Chondrocyte (in vitro differentiated cells): ENCODE measurements at places on chromosomes 1 and 21. TPM values are rescaled to one million over a fixed set of nuclear protein-coding genes. Genes with fewer than 3 reads are reported as not detected.

DNA sequence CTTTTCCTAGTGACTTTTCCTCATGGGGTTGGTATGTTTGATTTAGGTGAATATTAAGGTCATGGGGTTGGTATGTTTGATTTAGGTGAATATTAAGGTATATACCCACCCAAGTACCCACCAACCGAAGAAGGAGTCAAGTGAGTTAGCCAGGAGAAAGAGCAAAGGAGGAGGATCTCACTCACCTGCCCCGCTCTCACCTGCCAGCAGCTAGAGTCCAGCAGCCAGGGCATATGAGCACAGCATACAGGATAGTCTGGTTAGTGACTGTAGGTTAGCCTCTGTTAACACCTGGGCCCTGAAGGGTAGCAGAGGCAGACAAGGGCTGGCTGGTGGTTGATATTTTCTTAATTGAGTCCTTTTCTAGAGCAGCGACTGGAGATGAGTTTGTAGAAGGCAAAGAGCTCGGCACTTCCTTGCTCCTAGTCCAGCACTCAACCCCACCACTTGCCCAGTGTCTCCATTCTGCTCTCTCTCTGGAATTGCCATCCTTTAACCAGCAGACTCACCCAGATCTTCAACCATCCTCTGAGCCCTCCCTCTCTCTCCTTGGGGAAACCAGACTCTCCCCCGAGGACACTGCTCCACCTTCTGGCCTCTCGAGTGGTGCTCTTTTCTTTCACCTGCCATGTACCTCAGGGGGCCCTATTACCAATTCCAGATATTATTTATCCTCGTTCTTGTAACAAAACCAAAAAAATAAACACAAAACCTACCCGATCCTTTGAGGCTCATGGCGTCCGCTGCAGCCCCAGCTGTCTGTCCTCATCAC, 16.3 kb upstream of the DESI2 start:
- no peak overlapping the region for H3K27ac ChIP-seq
- no peak for DNase-seq
- H3K27me3 ChIP-seq, result peaks cover 2% of the 10 kb centered on the region

GRCh38 chr1:177307771-177308170, 137.0 kb downstream of the BRINP2 start:
- no peak overlapping the region for H3K4me3 ChIP-seq
- peaks cover 5% of the 10 kb centered on the region for H3K4me1 ChIP-seq
- peaks cover 45% of the 10 kb centered on the region for H3K27me3 ChIP-seq
- H3K27ac ChIP-seq, result no peak overlapping the region
- no peak for DNase-seq
- no peaks in the 10 kb centered on the region for H3K36me3 ChIP-seq

- no peak for DNase-seq
- no peak overlapping the region for H3K4me3 ChIP-seq
- peaks cover under 1% of the 10 kb centered on the region for H3K27me3 ChIP-seq
- H3K4me1 ChIP-seq, result peaks cover 15% of the 10 kb centered on the region
- H3K36me3 ChIP-seq, result no peaks in the 10 kb centered on the region
Observed at GRCh38 chr1:202311875-202312635, 29.7 kb downstream of the UBE2T start.

GRCh38 chr1:7422081-7422480, 349.0 kb upstream of the VAMP3 start:
- H3K36me3 ChIP-seq, result peaks cover 4% of the 10 kb centered on the region
- no peak overlapping the region for H3K4me3 ChIP-seq
- H3K27me3 ChIP-seq, result no peaks in the 10 kb centered on the region
- peaks cover 54% of the 10 kb centered on the region for H3K4me1 ChIP-seq

DNA sequence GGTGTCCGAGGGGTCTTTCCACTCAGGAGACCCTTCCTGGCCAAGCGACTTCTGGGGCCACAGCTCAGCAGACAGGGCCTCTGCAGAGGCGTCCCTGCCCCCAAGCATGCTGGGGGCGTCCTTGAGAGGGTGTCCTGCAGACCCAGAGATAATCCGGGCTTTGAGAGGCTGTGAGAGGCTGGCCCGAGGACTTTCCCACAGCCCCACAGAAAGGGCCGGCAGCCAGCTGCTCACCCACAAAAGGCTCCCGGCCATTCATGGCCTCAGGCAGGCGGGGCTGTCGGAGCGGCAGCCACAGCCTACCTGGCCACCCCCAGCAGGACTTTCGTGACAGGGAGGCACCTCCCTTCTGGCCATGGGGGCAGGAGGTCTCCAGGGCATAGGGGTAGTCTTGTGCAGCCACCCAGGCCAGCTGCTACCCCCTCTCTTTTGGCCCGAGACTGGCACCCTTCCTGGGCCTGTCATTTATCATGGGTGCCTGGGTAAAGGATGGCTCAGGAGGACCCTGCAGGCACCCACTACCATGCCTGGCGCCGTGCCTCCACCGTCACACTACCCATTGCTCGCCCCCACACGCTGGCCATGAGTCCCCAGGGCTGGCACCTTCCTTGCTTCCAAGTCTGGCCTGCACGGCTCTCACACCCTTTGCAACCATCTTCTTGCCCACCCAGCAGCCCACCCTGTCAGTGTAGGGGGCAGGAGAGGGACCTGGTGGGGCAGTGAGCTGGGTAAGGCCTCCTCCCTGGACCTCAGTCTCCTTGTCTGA, 11.1 kb upstream of the TNFRSF14 start:
- peaks cover 6% of the 10 kb centered on the region for H3K4me1 ChIP-seq
- no peak overlapping the region for H3K4me3 ChIP-seq
- H3K27me3 ChIP-seq, result no peaks in the 10 kb centered on the region
- peak overlapping the region; percentile 12 for H3K27ac ChIP-seq

The TMEM54 gene
- total RNA-seq, result 14.6 to 23.7 TPM (median 21.1 TPM) in 3 replicates

GRCh38 chr1:23551849-23552248, 7.5 kb downstream of the ID3 start:
- no peaks in the 10 kb centered on the region for H3K36me3 ChIP-seq
- H3K27me3 ChIP-seq, result no peaks in the 10 kb centered on the region
- peaks cover 29% of the 10 kb centered on the region for H3K4me1 ChIP-seq
- no peak overlapping the region for H3K27ac ChIP-seq
- DNase-seq, result no peak

The ZNF683 gene
- total RNA-seq, result not detected in 3 replicates

GRCh38 chr1:39872698-39873097, 10.6 kb downstream of the TRIT1 start:
- peaks cover 2% of the 10 kb centered on the region for H3K36me3 ChIP-seq
- no peaks in the 10 kb centered on the region for H3K27me3 ChIP-seq
- no peak overlapping the region for H3K4me3 ChIP-seq
- no peak overlapping the region for H3K27ac ChIP-seq

GRCh38 chr1:202343652-202344349, 2.1 kb upstream of the UBE2T start:
- no peaks in the 10 kb centered on the region for H3K36me3 ChIP-seq
- peaks cover 22% of the 10 kb centered on the region for H3K4me1 ChIP-seq
- no peak for DNase-seq
